ENCODE measurements at places on chromosomes 3 and 15.

DNA sequence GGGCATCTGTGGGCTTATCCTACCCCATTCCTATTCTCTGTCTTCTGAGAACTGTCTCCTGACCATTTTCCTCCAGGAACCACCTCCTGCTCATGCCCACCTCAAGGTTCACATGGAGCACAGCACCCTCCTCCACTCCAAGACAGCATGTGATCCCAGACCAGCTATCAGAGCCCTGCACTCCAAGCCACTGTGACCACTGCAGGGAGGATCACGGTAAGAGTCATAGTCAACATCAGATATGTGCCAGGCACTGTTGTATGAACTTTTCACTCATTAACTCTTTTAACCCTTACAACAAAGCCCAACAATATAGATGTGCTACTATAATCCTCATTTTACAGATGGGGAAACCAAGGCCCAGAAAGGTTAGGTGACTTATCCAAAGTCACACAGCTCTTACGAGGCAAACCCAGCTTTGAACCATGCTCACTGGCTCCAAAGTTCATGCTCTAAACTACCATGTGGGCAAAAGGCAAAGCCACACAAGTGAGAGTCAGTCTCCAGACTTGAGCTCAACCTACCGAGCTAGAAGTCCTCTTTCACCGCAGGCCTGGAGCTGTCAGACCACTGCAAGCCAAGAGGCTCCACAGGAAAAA is 115.1 kb upstream of the IQSEC1 start:
- no peak for DNase-seq

GRCh38 chr3:12138044-12138443 is 20.7 kb downstream of the TIMP4 start:
- DNase-seq, result no peak

GRCh38 chr3:48642605-48643004 is 7.3 kb upstream of the SLC26A6 start:
- DNase-seq, result no peak

DNA sequence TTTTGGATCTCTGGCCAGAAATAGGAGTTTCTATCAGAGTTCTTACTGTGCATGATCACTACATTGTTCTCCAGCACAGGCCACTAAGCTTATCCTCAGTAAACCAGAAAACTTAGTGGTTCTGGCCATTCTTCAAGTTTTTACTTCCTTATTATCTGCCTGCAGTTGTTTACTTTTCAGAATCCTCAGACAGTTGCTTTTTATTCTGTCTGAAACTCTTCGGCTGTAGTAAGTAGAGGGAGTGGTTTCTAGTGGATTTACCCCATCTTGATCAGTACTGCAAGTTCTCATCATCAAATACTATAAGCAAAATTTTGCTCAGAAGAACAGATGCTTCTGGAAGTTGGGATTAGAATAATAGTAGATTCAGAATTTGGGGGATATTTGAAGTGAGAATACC is 193.0 kb upstream of the RARB start:
- no peak for DNase-seq

DNA sequence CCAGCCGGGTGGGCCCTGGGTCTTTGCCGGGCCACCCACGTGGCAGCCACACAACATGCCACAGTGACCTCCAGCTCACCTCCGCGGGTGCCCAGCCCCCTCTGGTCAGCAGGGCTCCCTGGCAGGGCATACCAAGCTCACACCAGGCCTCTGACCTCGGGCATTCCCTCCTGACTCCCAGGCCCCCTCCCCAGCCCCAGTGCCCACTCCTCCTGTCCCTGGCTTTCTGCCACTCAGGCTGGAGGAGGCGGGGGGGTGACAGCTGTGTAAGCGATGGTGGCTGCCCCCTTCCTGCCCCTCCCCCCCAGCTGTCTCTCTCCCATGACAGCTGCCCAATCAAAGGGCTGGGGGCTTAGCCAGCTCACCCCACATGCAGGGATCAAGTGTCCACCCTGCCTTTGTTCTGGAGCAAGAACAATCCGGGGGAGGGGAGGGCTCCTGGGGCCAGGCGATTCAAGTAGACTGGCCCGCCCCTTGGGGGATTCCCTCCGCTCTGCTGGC is 3.3 kb downstream of the PCBP4 start:
- no peak for DNase-seq

DNA sequence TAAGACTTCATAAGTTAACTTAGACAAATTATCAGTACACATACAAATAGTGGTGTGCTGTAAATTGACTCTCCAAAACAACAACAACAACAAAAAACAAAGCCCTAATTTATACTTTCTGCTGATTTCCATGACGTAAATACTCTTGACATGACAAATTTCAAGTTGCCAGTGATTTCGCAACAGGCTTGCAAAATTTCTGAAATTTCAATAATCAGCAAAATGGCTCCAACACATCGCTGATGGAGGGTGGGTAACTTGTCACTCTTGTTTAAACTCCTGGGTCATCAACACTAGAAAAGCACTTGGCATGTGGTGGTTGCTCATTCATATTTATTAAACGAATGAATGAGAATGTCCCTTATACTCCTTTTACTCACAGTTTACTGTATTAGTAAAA is 205.2 kb upstream of the SATB1 start:
- DNase-seq, result no peak

DNA sequence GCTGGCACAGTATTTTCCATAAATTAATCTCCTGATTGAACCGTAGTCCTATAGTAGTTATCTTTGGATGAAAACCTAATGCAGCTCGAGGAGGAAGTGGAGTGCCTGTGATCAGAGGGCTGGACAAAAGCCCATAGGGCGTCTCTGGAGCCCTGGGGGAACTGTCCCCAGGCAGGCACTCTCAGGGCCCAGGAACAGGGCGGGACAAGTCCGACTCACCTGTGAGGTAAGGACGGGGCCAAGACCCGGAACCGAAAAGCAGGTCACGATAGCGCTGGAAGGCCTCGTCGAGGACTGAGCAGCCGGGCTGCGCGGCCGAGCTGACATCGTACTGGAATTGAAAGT is 341 bp downstream of the HEXA start:
- no peak for DNase-seq

- DNase-seq, result no peak
These were observed 52.3 kb upstream of the UTS2B start for GRCh38 chr3:191382661-191383060.

GRCh38 chr15:99409097-99409473 is 156.7 kb upstream of the MEF2A start:
- no peak for DNase-seq
